ENCODE measurements at places on chromosomes 2 and 18. TPM values are rescaled to one million over a fixed set of nuclear protein-coding genes. Genes with fewer than 3 reads are reported as not detected.

Gene COBLL1
- 0.11 TPM for total RNA-seq

Gene NT5C1B
- not detected for total RNA-seq

DNA sequence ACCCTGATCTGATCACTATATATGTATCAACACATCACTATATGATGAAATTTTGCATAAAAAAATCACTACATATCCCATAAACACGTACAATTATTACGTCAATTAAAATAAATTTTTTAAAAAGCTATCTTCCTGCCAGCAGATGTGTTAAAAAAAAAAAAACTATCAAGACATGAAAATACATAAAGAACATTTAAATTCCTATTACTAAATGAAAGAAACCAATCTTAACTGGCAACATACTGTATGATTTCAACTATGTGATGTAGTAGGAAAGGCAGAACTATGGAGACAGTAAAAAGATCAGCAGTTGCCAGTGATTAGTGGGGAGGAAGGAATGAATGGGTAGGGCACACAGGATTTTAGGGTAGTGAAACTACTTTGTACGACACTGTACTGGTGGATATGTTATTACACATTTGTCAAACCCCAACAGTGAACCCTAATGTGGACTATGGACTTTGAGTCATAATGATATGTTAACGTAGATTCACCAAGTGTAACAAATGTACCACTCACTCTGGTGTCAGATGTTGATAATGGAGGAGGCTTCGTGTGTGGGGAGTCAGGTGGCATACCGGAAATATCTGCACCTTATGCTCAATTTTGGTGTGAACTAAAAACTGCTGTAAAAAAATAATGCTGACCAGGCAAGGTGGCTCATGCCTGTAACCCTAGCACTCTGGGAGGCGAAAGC lies 27.4 kb downstream of the USP34 start:
- H3K4me1 ChIP-seq: peaks cover 27% of the 10 kb centered on the region
- no peak overlapping the region for H3K27ac ChIP-seq
- no peak overlapping the region for H3K4me3 ChIP-seq
- peaks cover 32% of the 10 kb centered on the region for H3K36me3 ChIP-seq
- DNase-seq: no peak

GRCh38 chr2:157193461-157193860 lies 64.0 kb upstream of the GALNT5 start:
- H3K36me3 ChIP-seq: no peaks in the 10 kb centered on the region
- H3K27me3 ChIP-seq: peaks cover 13% of the 10 kb centered on the region
- H3K4me1 ChIP-seq: peaks cover 20% of the 10 kb centered on the region

DNA sequence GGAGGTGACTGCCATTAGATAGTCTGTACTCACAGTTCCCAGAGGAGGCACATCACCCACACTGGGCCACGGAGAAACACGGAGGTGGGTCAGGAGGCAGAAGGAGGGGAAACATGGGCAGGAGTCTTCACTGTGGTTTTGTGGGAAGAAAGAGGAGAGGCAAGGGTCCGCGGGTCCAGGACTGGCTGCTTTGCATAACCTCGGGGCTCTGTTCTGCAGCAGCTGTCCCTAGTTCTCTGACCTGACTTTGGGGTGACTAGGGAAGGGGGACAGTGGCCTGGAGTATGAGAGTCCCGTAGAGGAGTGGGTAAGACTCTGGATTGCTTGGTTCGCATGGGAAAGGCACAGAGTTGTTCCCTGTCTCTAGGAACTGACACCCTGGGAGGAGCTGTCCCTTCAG lies 238.3 kb upstream of the RAB6C start:
- no peak overlapping the region for H3K27ac ChIP-seq
- no peak for DNase-seq

GRCh38 chr2:152511981-152512380 lies 177.0 kb downstream of the FMNL2 start:
- H3K4me3 ChIP-seq: no peak overlapping the region
- peaks cover 8% of the 10 kb centered on the region for H3K27me3 ChIP-seq
- H3K4me1 ChIP-seq: peaks cover 31% of the 10 kb centered on the region
- no peak for DNase-seq
- peaks cover 3% of the 10 kb centered on the region for H3K36me3 ChIP-seq
- no peak overlapping the region for H3K27ac ChIP-seq
